Globus pallidus (tissue), 1 donor: ENCODE measurements at places on chromosomes 16 and 17.

DNA sequence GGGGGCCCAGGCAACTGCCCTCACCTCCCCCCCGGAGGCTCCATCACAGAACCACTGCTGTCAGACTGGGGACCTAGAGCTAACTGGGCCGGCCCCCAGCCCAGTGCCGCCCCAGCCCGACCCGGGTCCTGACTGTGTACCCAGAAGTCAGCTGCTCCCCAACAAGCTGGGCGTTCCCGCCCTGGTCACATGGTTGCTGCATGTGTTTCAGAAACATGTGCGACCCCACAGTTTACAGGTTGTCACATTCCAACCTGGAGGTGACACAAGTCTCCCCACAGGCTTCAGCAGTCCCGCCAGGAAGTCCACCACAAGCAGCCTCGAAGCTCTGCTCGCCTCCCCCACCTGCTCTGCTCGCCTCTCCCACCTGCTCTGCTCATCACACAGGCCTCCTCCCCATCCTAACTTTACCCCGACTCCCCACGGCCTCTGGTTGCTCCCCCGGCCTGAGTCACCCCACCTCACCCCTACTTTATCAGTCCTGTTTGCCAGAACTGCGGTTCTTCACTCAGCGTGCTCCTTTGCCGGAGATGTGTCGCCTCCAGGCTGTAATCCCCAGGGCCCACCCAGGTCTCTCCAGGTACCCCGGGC lies 968 bp downstream of the MRPL28 start:
- DNase-seq = no peak

DNA sequence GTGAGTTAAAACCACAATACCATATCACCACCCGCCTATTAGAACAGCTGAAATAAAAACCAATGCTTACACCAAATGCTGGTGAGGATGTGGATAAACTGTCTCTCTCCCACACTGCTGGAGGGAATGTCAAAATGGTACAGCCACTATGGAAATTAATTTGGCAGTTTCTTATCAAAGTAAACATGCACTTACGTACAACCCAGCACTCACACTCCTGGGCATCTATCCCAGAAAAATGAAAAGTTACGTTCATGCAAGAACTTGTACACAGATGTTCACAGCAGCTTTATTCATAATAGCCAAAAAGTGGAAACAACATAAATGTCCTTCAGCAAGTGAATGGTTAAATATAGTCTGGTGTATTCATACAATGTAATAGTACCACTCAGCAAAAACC lies 173.2 kb upstream of the MYOCD start:
- DNase-seq = no peak

DNA sequence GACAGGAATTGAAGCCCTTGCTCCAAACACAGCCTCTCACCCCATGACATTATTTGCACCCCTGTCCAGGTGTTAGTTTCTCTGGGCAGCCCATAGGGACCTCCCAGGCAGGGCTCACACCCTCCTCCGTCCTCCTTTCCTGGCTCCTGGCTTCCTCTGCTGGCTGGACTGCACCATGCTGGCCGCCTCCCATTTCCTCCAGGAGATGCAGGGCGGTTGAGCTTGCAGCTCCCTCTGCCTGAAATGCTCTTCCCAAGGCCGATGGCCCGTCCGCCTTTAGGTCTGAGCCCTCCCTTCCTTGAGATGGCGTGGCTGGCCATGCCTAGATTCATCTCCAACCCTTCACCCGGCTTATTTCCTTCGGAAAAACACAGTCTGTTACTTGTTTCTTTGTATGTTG lies 334.8 kb downstream of the SNX29 start:
- DNase-seq = no peak

GRCh38 chr16:56426585-56426984 lies 1.2 kb upstream of the AMFR start:
- no peak for DNase-seq
